ENCODE measurements at places on chromosomes 3 and 15.

GRCh38 chr15:77002954-77003912 lies 8.3 kb downstream of the PSTPIP1 start:
- peak; percentile 75 for DNase-seq

- no peak for DNase-seq
These were observed 57.6 kb upstream of the APEH start for GRCh38 chr3:49616491-49616941.

DNA sequence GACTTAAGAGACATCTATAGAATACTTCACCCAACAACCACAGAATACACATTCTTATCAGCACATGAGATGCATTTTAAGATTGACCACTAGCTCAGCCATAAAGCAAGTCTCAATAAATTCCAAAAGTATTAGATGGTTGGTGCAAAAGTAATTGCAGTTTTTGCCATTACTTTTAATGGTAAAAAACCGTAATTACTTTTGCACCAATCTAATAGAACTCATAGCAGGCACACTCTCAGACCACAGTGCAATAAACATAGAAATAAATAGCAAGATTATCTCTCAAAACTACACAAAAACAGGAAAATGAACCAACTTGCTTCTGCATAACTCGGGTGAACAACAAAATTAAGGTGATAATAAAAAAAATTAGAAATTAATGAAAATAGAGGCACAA lies 33.7 kb upstream of the PPM1L start:
- DNase-seq: no peak

- peak; percentile 64 for DNase-seq
These were observed 1.1 kb upstream of the TLNRD1 start for GRCh38 chr15:80999623-81000036.

- DNase-seq: no peak
These were observed 140.1 kb downstream of the ADAMTS17 start for GRCh38 chr15:100201376-100202280.

DNA sequence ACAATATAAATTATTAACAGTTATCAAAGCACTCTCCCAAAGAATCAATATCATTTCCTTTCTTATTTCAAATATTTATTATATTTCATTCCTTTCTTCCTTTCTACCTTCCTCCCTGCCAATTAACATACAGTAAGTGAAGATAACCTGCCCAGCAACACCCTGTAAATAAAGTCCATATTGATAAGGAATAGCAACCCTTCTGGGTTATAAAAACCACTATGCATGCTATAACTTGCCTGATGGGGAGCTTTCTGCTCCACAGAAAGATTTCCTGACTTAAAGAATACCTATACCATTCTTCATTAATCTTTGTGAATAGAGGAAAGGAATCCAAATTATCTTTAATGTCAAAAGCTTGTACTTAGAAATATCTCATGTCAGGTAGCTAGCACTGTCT lies 166.5 kb downstream of the ISL2 start:
- no peak for DNase-seq

DNA sequence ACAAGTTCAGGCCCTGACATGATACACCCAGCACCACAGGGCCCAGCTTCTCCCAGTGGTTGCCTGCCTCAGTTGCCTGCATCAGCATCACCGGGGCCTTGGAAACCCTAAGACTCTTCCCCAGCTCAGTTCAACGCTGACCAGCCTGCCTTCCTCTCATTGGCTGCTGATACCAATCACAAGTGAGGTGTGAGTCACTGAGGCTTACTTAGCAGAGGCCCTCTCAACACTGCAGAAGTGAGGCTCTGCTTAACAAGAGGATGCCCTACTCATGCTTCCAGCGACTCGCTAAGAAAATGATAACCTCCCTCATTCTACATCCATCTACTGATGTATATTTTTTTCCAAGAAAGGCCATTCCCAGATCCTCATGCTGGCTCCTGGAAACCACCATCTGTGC lies 151.9 kb downstream of the ADAMTS17 start:
- DNase-seq: no peak

- DNase-seq: no peak
These were observed 120.1 kb downstream of the GALK2 start for GRCh38 chr15:49290191-49290590.

DNA sequence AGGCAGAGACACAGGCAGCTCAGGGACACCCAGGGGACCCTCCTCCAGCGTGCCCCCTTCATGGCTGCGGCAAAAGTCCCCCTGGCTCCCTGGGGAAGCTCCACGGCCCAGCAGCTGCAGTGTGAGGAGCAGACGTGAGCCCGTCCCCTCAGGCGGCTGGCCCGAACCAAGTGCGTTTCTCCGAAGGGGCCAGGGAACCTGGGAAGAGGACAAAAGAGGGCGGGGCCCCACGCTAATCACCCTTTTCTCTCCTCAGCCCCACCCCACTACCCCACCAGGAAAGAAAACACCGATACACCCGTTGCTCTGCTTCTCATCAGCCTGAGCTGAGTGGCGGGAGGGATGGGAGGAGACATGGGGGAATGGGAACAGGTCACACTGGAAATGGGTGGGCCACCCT lies at the start of gene MUC4:
TSS of gene MUC4 (minus strand) at position 174 of the 400 bp plus-strand sequence. CDS start at position 62, 112 bp downstream.
- DNase-seq: no peak

GRCh38 chr3:113283306-113283705 lies 71.9 kb downstream of the BOC start:
- no peak for DNase-seq
